Osteocyte (in vitro differentiated cells): ENCODE measurements at places on chromosomes 11 and 22.
A peak's percentile ranks its signal among the peaks of the same experiment; 100 is the strongest.

DNA sequence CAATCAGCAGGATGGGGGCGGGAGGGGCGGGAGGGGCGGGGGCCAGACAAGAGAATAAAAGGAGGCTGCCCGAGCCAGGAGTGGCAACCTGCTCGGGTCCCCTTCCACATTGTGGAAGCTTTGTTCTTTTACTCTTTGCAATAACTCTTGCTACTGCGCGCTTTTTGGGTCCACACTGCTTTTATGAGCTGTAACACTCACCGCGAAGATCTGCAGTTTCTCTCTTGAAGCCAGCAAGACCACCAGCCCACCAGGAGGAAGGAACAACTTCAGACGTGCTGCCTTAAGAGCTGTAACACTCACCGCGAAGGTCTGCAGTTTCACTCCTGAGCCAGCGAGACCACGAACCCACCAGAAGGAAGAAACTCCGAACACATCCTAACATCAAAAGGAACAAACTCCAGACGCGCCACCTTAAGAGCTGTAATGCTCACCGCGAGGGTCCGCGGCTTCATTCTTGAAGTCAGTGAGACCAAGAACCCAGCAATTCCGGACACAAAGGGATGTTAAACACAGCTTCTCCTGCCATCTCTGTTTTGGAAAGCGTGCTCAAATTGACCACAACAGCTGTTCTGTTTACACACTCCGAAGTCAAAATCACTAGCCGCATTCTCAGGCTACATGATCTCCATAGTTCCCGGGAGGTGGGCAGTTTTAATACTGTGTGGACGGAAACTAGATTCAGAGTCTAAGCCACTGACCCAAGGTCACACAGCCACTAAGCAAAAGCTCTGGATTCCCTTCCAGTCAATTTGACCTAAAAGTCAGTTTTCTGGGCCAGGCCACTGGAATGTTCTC, 11.9 kb downstream of the PLAAT2 start:
- no peak overlapping the region for H3K27ac ChIP-seq
- H3K27me3 ChIP-seq, result peaks cover 29% of the 10 kb centered on the region
- DNase-seq, result no peak
- no peaks in the 10 kb centered on the region for H3K36me3 ChIP-seq
- H3K4me1 ChIP-seq, result no peaks in the 10 kb centered on the region

DNA sequence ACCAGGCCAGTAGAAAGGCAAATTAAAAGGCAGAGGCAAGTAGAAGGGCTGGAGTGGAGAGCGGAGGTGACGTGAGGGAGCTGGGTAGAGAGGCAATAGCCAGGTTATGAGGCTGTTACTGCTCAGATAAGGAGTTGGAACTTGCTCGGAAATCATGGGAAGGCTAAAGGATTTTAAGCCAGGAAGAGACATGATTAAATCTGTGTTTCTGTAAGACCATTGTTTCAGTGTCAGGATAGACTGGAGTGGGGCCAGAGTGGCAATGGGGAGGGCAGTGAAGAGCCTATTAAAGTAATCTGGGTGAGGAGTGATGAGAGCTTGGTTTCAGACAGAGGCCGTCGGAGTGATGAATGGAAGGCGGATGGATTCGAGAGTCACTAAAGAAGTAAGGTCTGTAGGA, 39.0 kb downstream of the GRAMD1B start:
- H3K36me3 ChIP-seq, result no peaks in the 10 kb centered on the region
- no peak overlapping the region for H3K4me3 ChIP-seq
- H3K4me1 ChIP-seq, result no peaks in the 10 kb centered on the region

- H3K36me3 ChIP-seq, result peaks cover 9% of the 10 kb centered on the region
- no peak for DNase-seq
- no peak overlapping the region for H3K4me3 ChIP-seq
- H3K27ac ChIP-seq, result no peak overlapping the region
- H3K27me3 ChIP-seq, result no peaks in the 10 kb centered on the region
These were observed 37.0 kb upstream of the DNAJB7 start for GRCh38 chr22:40898850-40899357.

- H3K27me3 ChIP-seq, result peaks cover 41% of the 10 kb centered on the region
- DNase-seq, result no peak
- H3K27ac ChIP-seq, result no peak overlapping the region
- no peaks in the 10 kb centered on the region for H3K36me3 ChIP-seq
These were observed 10.4 kb upstream of the TUB start for GRCh38 chr11:8070417-8071115.

DNA sequence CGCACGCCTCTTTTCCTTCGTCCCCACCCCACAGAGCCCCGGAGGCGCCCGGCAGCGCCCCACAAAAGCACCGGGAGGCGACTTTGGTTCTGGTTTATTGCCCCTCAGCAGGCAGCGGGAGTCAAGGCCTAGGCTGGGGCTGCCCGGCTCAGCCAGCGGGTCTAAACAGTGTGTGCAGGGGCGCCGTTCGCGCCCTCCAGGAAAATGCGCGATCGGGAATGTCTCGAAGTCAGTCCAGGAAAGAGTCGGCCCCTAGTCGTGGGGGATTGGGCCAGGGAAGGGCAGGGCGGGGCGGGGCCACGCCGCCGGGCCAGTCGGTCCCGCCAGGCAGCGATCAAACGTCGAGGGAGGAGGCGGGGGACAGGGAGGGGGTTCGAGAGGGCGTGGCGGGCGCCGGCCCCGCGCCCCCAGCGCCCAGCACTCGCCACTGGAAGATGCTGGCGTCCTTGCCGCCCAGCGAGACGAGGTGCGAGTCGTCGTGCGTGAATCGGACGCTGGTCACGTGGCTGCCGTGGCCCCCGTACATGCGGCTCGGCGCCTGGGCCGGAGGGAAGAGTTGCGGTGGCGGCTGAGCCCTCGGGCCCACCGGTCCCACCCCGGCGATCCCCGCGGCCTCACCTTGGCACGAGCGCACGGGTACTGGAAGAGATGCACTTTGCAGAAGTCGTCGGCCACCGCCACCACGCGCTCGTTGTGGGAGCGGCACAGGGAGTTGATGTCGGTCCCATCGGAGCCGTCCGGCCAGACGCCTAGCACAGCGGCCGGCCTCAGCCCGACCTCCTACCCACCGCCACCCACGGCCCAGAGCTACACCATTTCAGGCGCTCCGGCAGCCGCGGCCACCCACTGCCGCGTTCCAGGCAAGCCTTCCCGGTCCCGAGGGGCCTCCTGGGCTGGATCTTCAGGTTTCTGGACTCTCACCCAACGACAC, 741 bp upstream of the MTA2 start:
- H3K4me3 ChIP-seq, result peak overlapping the region; percentile 84
- H3K27ac ChIP-seq, result peak overlapping the region; percentile 96
- DNase-seq, result no peak

DNA sequence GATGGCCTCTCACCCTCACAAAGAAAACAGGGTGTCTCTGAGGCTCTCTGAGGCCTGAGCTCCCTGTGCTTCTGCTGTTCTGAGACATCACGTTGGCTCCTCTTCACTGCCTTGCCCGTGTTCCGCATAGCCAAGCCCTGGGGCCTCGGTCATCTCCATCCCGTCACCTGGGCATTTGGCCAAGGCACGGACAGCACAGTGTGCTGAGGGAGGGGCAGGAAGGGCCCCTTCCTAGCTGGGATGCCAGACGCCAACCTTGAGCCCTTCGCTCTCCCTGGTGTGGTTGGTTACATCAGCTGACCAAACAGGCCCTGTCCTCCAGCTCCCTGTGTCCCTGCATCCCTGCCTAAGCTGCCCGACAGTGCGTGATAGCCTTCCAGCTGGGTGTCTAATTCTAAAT, 25.9 kb downstream of the MOV10L1 start:
- no peak overlapping the region for H3K4me3 ChIP-seq
- no peaks in the 10 kb centered on the region for H3K27me3 ChIP-seq
- DNase-seq, result no peak
- no peaks in the 10 kb centered on the region for H3K36me3 ChIP-seq
